ENCODE measurements at places on chromosomes 6 and 20.
A peak's percentile ranks its signal among the peaks of the same experiment; 100 is the strongest.

DNA sequence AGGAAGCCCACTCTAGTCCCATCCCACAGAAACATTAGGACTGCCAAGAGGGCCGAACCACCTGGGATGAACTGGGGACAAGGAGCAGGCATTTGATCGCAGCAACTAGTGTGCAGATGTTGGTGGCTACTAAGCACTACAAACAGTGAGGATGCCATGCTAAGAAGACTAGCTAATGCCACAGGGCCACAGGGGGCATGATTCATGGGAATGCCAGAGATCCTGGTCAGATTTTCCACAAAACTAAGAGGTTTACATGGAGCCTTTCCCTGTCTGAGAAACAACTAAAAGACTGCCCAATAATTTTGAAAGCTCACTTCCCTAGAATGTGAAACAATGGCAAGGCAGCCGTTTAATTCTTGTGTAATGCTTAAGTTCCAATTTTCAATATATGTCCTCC, 375.9 kb upstream of the PTCHD4 start:
- DNase-seq: no peak

DNA sequence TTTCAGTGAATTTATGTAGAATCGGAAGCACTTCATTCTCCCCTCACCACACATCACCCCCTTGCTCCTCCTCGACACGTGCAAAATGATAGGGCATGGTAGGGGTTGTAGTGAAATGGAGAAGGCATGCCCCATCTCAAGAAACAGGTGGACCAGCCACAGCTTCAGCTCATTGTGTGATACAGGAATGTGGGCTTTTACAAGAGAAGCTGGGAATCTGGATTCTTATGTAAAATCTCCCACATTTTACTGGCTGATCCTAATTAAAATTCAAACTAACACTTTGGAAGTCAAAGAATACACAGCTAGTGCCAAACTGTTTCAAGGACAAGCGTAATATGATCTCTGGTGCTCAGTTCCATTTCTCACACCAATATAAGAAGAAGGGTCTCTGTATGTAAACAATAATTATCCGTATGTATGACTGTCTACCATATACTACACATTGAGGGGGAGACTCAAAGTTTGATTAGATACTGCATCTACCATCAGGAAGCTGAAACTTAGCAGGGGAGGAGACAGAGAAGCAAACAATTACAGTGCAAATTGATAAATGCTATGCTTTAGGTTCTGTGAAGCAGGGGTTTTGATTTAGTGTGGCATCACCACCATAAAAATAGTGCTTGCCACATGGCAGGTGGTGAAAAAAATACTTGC, 24.3 kb upstream of the KIAA0408 start:
- no peak for DNase-seq

DNA sequence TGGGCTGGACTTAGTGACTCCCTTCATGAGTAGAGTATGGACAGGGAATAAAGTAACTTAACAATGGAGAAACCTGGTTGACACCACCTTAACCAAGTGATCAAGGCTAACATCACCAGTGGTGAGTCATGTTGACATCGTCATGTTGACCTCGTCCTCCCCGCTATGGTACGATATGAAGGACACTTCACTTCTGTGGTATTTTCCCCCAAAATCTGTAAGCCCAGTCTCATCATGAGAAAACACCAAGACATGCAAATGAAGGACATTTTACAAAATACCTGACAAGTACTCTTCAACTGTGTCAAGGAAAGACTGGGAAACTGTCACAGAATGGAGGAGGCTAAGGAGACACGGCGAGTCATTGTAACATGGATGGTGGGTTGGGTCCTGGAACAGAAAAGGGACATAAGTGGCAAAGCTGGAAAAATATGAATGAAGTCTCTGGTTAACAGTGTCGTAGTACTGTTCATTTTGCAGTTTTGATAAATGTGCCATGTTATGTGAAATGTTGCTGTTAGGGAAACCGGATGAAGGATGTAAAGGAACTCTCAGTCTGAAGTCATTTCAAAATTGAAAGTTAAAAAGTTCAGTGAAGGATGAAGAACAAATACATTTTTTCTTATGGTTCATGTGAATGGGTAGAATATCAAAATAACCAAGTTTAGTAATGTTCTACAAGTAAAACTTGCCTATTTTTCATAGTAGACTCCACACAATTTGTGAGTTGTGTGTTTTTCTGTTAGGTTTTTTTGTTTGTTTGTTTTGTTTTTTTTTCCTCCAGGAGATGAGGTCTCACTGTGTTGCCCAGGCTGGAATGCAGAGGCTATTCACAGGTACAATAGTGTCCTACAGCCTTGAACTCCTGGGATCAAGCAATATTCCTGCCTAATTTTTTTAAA, 247.5 kb downstream of the TMEM242 start:
- DNase-seq: no peak

DNA sequence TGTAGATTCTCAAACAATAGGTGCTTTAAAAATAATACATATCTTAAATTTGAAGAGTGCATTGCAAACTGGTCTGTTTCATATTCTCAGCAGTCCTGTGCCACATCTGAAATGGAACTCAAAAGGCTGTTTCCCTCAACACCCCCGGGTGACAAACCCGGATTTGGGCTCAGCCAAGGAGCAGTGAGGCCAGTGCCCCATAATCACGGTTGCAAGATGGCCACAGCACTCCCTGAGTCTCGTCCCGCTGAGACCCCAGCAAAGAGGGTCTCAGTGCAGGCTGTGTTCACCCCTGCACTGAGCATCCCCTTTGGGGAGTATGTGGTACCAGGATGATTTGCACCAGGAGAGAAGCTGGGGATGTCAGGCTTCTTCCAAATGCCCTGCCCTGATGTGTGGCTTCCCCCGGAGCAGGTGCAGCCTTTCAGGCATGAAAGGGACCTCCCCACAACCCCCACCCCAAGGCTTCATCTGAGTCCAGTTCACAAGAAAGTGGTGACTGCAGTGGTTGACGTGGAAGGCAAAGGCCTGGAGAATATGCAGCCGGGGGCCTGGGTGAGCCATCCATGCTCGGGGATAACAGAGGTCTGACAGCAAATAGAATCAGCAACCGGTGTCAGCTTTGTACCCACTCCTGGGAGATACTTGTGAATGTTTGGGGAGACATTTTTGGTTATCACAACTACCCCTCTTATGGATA, 202.9 kb downstream of the SYNDIG1 start:
- DNase-seq: no peak

- DNase-seq: no peak
These were observed 229.4 kb downstream of the TBC1D7 start for GRCh38 chr6:13098793-13099570.

DNA sequence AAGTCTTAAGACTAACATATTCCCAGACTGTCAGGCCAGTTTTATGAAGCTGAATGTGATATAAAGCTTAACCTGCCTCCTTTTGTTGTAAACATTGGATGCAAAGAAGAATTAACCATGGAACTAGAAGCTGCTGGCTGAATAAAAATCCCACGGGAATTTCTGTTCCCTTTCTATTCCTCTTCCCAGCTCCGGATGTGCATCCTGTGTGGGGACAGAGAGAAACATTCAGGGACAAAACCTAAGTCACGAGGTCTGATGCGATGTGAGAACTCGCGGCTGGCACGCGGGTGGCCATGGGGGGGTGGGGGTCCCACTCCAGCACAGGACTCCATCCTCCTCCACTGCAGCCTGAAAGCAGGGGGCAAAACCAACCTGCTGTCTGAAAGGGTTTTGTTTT, 32.2 kb downstream of the RAMACL start:
- DNase-seq: peak; percentile 7

GRCh38 chr6:149443411-149444181, 41.2 kb downstream of the ZC3H12D start:
- no peak for DNase-seq

GRCh38 chr6:138997136-138997535, 9.1 kb upstream of the REPS1 start:
- DNase-seq: no peak

Data from DMS153 (cell line).